ENCODE measurements at places on chromosomes 11 and 22.

GRCh38 chr11:77656362-77656761, 18.8 kb upstream of the CLNS1A start:
- no peaks in the 10 kb centered on the region for H3K4me1 ChIP-seq
- no peaks in the 10 kb centered on the region for H3K36me3 ChIP-seq
- H3K4me3 ChIP-seq, result no peak overlapping the region
- no peak for DNase-seq
- no peaks in the 10 kb centered on the region for H3K27me3 ChIP-seq

DNA sequence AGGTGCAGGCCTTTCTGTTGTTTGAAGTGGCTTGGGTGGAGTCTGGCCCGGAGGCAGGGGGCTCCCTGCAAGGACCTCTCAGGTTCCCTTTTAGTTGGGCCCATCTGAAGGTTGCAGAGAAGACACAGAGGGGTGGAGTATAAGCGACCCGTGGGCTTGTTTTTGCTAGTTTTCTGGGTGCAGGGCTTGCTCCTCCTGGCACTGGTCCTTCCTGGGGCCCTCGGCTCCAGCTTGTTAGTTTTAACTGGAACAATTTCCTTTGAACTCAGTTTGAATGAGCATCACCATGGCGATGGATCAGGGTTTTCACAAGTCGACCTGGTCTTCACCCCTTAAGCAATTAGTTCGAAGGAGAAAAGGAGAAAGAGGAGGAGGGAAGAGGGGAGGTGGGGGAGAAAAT, 28.5 kb upstream of the OAF start:
- H3K4me1 ChIP-seq, result no peaks in the 10 kb centered on the region
- no peak overlapping the region for H3K27ac ChIP-seq
- DNase-seq, result no peak

DNA sequence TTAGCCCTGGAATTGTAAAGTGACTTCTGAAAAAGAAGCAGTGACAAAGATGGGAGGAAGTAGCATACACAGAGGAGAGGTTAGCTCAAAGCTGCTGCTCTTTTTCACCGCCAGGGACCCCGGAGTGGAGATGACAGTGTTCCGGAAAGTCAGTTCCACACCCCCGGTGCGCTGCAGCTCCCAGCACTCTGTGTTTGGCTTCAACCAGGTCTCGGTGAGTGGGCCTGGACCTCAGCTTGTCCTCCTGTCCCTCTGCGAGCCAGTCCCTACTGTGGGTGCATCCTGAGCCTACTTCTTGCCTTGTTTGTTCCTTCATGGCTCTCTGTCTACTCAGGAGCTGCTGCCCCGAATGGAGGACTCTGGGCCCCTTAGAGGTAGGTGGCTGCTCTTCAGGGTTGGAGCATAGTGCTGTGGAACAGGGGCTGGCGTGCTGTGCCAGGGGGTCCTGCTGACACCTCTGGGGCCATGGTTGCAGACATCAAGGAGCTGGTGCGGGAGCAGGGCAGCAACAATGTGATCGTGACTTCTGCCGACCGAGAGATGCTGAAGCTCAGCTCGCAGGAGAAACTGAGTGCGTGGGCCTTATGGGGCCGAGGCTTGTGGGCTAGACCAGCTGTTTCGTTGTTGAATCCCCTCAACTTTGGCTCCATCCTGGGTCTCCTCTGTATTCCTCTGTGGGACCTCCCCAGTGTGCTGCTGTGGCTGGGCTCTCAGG, 1.7 kb downstream of the PCNX3 start:
- DNase-seq, result no peak
- H3K4me1 ChIP-seq, result peaks cover 19% of the 10 kb centered on the region
- no peak overlapping the region for H3K27ac ChIP-seq
- H3K4me3 ChIP-seq, result no peak overlapping the region
- no peaks in the 10 kb centered on the region for H3K27me3 ChIP-seq

GRCh38 chr22:31738566-31738965, 11.4 kb downstream of the PRR14L start:
- H3K27me3 ChIP-seq, result no peaks in the 10 kb centered on the region
- H3K4me3 ChIP-seq, result no peak overlapping the region
- H3K4me1 ChIP-seq, result no peaks in the 10 kb centered on the region

- H3K4me1 ChIP-seq, result no peaks in the 10 kb centered on the region
- no peak overlapping the region for H3K4me3 ChIP-seq
- H3K27ac ChIP-seq, result no peak overlapping the region
Measured at GRCh38 chr11:86219311-86220193, 25.0 kb upstream of the EED start.

DNA sequence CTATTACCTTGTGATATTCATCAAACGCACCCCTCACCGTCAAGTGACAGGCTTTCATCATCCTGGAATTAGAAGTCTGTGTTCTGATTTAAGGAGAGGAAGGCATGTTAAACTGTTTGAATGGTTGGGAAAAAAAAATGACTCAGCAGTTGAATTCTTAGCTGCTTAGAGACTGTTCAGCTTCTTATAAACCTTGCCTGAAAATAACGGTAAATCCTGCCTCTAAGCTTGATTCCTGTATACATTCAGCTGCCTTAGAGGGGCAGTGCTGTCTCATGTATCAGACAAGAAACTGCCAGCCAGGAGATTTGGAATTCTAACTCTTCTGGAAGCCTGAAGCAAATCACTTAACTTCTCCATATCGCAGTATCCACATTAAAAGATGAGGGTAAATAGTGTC, 437.4 kb downstream of the JRKL start:
- no peak for DNase-seq
- H3K27me3 ChIP-seq, result no peaks in the 10 kb centered on the region
- H3K36me3 ChIP-seq, result no peaks in the 10 kb centered on the region
- H3K4me3 ChIP-seq, result no peak overlapping the region
- H3K27ac ChIP-seq, result no peak overlapping the region
- H3K4me1 ChIP-seq, result no peaks in the 10 kb centered on the region

DNA sequence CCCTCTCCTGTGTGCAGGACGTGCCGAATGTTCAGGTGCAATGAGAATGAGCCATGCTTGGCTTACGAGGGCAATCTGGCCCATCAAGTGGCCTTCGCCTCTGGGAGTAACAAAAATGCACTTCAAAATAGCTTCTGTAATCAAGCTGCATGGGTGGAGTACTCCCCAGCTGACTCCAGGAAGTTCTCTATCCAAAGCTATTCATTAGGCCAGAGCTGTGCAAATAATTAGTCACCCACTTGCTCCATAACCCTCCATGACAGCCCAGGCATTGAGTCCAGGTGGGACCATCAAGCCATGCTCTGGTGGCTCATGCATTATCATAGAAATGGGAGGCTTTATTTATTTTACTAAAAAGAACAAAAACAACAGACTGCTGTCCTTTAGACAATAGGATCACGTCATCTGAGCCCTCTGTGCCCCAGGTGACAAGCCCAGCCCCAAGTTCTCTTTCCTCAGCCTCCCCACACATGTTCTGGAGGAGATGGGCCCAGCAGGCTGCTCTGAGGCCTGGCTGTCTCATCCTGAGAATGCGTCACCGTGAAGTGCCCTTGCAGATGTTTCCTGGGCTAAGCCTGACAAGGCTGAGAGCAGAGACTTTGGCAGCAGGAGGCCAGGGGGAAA, 244.7 kb downstream of the ETS1 start:
- H3K36me3 ChIP-seq, result no peaks in the 10 kb centered on the region
- no peaks in the 10 kb centered on the region for H3K4me1 ChIP-seq
- no peaks in the 10 kb centered on the region for H3K27me3 ChIP-seq

Measured in prostate gland (tissue), 2 donors.